Left lung (tissue), 14 donors: ENCODE measurements at places on chromosomes 12 and 14. TPM values are rescaled to one million over a fixed set of nuclear protein-coding genes. Genes with fewer than 3 reads are reported as not detected.
A peak's percentile ranks its signal among the peaks of the same experiment; 100 is the strongest.

DNA sequence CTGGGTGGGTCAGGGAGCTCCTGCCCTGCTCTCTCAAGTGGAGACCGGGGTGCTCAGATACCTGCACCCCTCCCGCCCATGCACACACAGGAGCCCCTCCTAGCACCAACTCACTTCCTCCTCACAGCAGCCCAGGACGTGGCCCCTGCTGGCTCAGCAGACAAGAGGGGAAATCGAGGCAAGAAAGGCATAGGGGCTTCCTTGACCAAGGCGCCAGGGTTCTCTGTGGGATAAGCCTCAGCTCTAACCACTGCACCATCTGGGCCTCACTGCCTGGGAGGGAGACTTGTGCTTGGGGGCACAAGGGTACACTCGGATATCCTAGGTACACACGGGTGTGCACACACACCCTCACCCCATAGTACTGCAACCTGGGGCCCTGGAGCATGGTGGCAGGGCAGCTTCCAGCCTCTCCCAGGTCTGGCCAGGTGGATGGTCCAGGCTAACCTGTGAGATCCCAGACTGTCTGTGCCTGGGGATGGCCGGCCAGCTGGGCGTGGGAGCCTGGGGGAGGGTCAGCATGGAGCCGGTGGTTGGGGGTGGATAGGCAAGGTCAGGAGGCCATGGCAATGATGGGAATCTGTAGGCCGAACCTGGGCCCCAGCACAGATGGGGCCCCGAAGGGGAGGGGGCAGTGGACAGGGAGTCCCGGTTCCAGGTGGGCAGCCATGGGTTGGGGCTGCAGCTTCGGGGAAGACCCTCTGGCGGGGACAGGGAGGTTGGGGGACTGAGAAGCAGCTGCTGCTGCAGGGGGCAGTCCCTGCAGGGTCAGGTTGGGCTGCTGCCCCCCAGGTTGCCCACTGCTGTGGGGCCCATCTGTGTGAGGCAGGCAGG is 312.4 kb downstream of the TMEM121 start:
- H3K4me3 ChIP-seq: no peak overlapping the region
- no peak overlapping the region for H3K27ac ChIP-seq
- H3K36me3 ChIP-seq: no peaks in the 10 kb centered on the region
- peak; percentile 66 for DNase-seq

GRCh38 chr14:77883131-77883846 is 83.4 kb downstream of the ADCK1 start:
- no peak for DNase-seq
- no peaks in the 10 kb centered on the region for H3K4me1 ChIP-seq
- peaks cover 14% of the 10 kb centered on the region for H3K36me3 ChIP-seq
- H3K27me3 ChIP-seq: no peaks in the 10 kb centered on the region
- H3K4me3 ChIP-seq: no peak overlapping the region
- H3K27ac ChIP-seq: no peak overlapping the region

GRCh38 chr14:29892327-29892726 is 35.3 kb downstream of the PRKD1 start:
- no peak for DNase-seq
- no peak overlapping the region for H3K27ac ChIP-seq
- no peaks in the 10 kb centered on the region for H3K27me3 ChIP-seq
- no peaks in the 10 kb centered on the region for H3K4me1 ChIP-seq

- H3K27me3 ChIP-seq: peaks cover 23% of the 10 kb centered on the region
- H3K4me1 ChIP-seq: no peaks in the 10 kb centered on the region
- no peak overlapping the region for H3K27ac ChIP-seq
- DNase-seq: no peak
- no peak overlapping the region for H3K4me3 ChIP-seq
- no peaks in the 10 kb centered on the region for H3K36me3 ChIP-seq
Measured at GRCh38 chr14:76546426-76547221, 170.7 kb downstream of the ESRRB start.

DNA sequence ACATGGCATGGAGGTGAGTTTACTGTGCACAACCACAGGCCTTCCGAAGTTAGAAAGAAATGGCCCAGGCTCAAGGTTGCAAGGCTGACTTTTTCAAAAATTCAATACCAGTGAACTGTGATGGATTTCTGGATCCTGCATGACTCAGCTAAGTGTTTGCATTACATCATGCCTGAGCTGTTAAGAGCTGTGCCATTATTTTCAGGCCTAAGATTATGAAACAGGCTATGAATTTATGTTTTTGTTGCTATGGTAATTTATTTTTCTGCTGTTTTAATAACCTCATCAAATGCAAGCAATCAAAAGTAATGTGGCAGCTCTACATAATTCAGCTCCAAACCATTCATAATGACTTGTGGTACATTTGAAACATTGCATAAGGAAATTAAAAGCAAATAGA is 457.7 kb upstream of the TMEM132C start:
- H3K4me1 ChIP-seq: no peaks in the 10 kb centered on the region
- H3K27me3 ChIP-seq: no peaks in the 10 kb centered on the region
- no peak for DNase-seq
- no peak overlapping the region for H3K4me3 ChIP-seq
- H3K36me3 ChIP-seq: no peaks in the 10 kb centered on the region

GRCh38 chr12:125129591-125130255 is 64.5 kb downstream of the AACS start:
- no peaks in the 10 kb centered on the region for H3K27me3 ChIP-seq
- H3K27ac ChIP-seq: no peak overlapping the region
- H3K4me3 ChIP-seq: no peak overlapping the region
- H3K36me3 ChIP-seq: peaks cover 58% of the 10 kb centered on the region
- peaks cover 6% of the 10 kb centered on the region for H3K4me1 ChIP-seq
- DNase-seq: no peak

DNA sequence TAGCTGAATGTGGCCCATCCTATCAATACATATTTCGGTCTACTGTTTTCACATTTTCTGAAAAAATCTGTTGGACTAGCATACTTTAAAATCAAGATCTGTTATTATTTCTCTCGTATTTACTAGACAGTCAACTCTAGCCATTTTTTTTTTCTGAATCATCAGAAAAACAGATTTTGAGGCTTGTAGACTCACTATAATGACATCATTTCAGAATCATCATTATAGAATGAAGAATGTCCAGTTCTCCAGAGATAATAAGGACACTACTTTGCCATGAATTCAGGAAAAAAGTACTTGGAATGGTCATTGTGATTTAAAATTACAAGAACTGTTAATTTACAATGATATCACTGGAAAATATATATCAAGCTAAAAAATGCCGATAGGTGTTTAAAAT is 589.8 kb downstream of the KCNH5 start:
- H3K27me3 ChIP-seq: no peaks in the 10 kb centered on the region
- no peak overlapping the region for H3K27ac ChIP-seq
- H3K4me1 ChIP-seq: no peaks in the 10 kb centered on the region
- H3K36me3 ChIP-seq: no peaks in the 10 kb centered on the region
- DNase-seq: no peak

DNA sequence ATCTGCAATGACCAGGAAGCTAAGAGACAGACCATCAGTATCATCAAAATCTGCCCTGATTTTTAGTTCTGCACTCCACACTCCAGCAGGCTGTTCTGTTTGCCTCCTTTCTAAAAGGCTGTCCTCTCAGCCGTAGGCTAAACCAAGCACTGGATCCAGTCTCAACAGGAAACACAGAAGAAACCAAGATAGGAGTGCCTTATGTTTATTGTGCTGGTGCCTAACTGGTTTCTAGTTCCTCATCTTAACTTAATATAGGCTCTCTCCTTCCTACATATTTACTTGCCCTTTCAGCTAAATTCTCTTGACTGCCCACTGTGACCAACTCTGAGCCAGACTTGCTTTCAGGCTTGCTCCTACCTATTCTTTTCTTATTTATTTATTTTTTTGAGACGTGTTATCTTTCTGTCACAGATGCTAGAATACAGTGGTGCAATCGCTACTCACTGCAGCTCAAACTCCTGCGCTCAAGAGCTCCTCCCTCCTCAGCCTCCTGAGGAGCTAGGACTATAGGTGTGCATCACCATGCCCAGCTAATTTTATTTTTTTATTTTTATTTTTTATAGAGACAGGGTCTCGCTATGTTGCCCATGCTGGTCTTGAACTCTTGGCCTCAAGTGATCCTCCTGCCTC is 30.8 kb downstream of the GALNT4 start:
- no peak overlapping the region for H3K4me3 ChIP-seq
- no peak for DNase-seq
- H3K27me3 ChIP-seq: no peaks in the 10 kb centered on the region
- H3K36me3 ChIP-seq: no peaks in the 10 kb centered on the region

DNA sequence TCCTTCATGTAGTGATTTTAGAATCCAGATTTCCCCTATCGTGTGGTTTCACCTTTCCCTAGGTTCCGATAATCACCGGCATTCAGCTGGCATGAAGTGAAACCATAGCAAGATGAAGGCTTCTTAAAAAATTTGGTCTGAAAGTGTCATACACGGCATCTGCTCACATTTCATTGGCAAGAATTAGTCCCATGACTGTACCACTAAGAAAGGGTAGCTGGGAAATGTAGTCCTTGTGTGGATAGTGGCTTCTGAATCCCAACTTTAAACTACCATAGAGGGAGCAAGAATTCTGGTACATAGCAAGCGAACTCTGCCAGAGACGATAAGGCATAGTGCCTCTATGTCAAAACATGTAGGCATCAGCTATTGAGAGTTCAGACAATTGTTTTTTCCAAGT is 360.1 kb upstream of the TBX3 start:
- H3K27ac ChIP-seq: no peak overlapping the region
- DNase-seq: no peak

DNA sequence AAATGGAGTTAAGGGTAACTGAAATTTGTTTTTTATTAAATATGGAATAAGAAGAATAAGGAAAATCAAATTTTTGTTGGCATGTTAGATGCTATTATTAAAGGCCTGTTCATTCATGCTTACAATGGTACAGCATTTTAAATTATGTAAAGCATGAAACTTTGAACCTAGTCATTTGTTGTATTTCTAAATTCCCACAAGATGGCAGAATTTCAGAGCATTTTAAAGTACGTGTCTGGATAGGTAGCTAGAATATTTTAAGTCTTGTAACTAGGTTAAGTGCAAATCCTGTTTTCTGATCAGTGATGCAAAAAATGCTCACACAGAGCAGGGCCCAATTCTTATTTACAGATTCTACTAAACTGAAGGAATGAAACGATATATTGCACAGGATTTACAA is 585.6 kb upstream of the MIS18BP1 start:
- no peak overlapping the region for H3K4me3 ChIP-seq
- peak; percentile 3 for DNase-seq
- H3K36me3 ChIP-seq: no peaks in the 10 kb centered on the region
- H3K27me3 ChIP-seq: no peaks in the 10 kb centered on the region

GRCh38 chr14:22456998-22457594 is 131.9 kb downstream of the DAD1 start:
- no peak overlapping the region for H3K27ac ChIP-seq
- no peak overlapping the region for H3K4me3 ChIP-seq
- no peaks in the 10 kb centered on the region for H3K27me3 ChIP-seq

DNA sequence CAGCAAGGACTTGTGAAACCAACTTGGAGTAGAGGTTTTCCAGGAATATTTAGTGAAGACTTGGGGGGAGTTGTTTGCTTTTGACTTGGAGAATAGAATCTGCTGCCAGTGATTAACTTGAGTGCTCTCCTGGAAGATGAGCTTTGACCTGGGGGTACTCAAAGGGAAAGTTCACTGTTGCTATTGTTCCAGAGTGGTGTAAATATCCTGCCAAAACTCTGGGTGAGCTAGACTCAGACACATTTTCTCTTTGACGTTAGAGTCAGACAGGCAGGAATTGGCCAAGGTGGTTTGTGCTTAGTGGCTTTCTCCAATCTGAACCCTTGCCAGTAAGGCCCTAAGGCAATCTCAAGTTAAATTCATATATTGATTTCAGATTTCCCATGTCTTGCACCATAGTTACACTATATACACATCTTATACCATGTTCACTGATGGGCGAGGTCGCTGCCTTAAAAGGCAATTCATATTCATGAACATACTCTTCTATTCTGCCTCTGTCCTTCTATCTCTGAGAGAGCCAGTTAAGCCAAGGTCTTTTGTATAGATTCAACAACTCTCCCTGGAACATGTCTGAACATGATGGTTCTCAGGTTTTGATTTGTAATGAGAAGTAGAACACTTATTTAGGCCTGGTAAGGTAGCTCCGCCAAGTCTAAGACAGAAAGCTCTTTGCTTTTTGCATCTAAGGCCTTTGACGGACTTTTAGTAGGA is 204.6 kb upstream of the SLC38A2 start:
- no peaks in the 10 kb centered on the region for H3K4me1 ChIP-seq
- H3K27me3 ChIP-seq: no peaks in the 10 kb centered on the region
- H3K27ac ChIP-seq: no peak overlapping the region
- H3K4me3 ChIP-seq: no peak overlapping the region
- H3K36me3 ChIP-seq: no peaks in the 10 kb centered on the region

DNA sequence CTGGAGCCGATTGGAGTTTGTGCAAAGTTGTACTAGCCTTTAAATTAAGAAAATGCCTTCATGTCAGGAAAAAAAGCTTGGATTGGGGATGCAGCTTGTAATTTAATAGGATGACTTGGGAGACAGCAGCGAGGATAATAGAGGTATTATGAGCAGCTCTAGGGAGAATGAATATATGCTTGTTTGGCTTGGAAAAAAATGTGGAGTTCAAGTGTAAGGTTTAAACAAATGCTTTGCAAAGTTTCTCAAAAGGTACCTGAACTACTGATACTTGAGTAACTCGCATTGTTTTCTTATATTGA is 65.3 kb upstream of the RASSF3 start:
- no peak overlapping the region for H3K27ac ChIP-seq
- no peak for DNase-seq
- no peaks in the 10 kb centered on the region for H3K36me3 ChIP-seq
- no peak overlapping the region for H3K4me3 ChIP-seq

DNA sequence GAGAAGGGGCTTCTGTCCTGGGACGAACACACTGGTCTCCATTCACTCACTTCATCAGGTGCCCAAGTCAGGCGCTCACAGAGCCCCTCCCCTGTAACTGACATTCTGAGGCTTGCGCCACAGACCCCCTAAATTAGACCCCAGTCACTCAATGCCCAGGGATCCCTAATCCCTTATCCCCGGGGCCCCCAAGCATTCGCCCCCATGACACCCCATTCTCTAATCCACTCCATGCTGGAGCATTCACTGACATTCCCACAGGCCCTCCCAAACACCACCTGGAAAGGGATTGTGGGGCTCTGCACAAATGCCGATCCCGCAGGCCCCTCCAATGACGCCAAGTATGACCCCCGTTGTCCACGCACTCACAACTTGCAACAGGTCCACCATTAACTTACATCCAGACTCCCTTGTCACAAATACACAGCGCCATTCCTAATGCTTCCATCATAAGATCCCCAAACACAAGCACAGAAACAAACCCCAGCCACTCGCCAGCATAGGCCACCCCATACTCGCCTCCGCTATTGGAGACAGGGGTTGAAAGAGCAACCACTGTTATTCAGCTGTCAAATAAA is 1.5 kb downstream of the ZNF605 start:
- DNase-seq: no peak
- peak overlapping the region; percentile 68 for H3K4me3 ChIP-seq
- no peaks in the 10 kb centered on the region for H3K27me3 ChIP-seq

DNA sequence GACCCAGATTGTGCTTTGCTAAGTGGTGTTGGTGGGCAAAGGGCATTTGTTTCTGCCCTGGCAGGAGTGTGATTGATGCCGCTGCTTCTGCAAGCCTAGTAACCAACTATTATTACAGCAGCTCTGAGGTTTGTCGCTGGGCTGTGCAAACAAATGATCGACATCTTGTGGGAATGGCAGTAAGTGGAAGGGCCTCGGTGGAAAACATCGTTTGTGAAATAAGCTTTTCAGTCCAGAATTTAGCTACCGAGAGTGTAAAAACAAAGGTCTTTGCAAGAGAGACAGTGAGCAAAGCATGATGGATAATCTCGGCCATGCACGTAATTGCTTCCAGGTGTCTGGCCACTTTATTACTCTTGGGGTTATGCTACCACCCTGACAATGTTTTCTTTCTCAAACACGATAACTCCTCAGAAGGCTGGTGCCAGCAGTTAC is 397.7 kb upstream of the PRICKLE1 start:
- H3K36me3 ChIP-seq: no peaks in the 10 kb centered on the region
- no peak for DNase-seq
- no peak overlapping the region for H3K4me3 ChIP-seq

RD3L gene
- not detected for total RNA-seq

KRT6A gene
- 24.4 TPM for total RNA-seq

SLC25A21 gene
- 0.47 TPM for total RNA-seq

ZFYVE1 gene
- 14.6 TPM for total RNA-seq
